Kasumi-1 (cell line): ENCODE measurements at places on chromosomes 5 and 9.

DNA sequence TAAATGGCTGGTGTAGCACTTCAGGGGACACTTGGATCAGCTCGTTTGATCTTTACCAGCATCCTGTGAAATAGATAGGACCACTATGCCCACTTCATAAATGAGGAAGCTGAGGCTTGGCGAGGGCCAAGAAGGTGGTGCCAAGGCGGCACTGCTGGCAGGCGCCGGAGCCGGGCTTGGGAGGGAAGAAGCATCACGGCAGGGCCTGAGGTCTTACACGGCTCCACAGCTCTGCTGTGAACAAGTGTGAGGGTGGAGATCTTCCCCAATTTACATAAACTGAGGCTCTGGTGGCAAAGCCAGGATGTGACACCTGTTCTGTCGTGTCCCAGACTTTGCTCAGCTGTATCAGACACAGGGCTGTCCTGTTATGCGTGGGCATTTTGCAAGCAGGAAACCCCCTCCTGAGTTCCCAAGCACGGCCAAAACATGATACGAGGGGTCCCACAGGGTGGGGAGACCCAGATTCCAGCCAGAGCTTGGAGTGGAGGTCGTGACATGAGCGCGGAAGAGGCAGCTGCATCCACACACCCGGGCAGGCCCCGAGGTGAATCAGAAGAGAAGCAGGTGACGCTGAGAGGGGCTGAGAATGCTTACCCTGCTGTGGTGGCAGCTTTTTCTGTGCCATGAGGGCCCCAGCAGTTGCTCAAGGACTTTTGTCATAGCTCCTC lies 117.5 kb upstream of the BOD1 start:
- no peak for DNase-seq

- no peak for DNase-seq
Measured at GRCh38 chr5:150196514-150196913, 6.7 kb downstream of the SLC6A7 start.

DNA sequence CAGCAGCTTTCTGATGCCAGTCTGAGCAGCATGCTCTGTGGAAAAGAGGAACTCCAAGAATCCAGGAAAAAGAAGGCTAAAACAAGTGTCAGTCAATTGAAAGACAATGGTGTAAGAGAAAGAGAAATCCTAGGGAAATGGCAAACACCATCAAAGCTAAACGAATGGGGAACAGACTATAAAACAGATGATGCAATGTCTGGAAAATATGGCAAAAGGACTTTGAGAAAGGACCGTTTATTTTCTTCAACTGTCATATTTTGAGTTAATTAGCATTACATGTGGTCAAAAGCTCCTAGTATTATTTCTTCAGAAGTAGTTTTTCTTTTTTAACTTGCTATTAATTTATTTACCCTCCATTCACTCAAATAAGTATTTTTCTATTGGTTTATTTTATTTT lies 465.2 kb downstream of the LRRC70 start:
- DNase-seq, result no peak

DNA sequence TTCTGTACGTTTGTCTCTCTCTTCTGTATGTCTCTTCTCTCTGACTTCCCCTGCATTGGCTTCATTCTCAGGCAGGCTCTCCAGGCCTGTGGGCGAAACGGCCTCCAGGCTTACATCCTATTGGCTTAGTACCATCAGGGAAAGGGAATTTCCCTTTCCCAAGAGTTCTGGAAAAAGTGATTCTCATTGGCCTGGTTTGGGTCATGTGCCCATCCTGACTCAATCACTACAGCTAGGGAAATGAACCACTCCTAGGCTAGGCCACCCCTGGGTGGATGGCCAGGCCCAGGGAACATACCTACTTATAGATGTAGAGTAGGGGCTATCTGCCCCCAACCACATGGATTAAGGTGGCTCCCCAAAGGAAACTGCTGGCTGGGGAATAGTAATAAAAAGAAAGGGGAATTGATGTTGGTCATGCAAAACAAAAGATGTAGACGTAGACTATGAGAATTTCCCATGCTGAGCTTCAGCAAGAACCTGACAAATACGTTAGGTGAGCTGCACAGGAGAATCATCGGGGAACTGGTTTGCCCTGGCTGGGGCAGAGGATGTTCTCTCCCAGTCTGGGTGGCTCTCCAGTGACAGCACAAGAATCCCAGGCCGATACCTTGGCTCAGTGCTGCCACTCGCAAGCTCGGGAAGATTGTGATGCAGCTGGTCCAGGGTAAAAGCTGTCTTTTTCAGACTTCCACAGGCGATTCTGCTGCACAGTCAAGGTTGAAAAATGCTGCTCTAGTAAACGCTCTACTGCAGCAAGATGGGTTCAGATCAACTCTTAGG lies 3.7 kb upstream of the EGR1 start:
- no peak for DNase-seq

DNA sequence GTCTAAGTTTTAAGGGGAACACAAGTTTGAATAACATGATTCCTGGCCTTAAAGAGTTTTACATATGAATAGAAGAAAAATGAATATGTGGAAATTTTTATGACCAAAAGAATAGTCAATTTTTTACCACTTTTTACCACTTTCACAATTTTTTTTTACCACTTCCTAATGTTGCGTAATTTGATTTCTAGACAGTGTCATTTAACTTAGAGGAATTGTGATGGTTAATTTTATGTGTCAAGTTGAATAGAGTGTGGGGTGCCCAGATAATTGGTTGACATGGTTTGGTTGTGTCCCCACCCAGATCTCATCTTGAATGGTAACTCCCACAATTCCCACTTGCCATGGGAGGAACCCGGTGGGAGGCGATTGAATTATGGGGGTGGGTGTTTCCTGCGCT lies 416.6 kb downstream of the KIF4B start:
- DNase-seq, result no peak

- DNase-seq, result no peak
Measured at GRCh38 chr5:67353500-67354450, 157.2 kb upstream of the CD180 start.
